ENCODE measurements at places on chromosomes 2 and 18.
A peak's percentile ranks its signal among the peaks of the same experiment; 100 is the strongest.

- peak; percentile 88 for DNase-seq
Measured at GRCh38 chr2:105977212-105977611, 216.9 kb downstream of the UXS1 start.

- DNase-seq, result no peak
Measured at GRCh38 chr2:11060376-11061169, 94.7 kb upstream of the SLC66A3 start.

DNA sequence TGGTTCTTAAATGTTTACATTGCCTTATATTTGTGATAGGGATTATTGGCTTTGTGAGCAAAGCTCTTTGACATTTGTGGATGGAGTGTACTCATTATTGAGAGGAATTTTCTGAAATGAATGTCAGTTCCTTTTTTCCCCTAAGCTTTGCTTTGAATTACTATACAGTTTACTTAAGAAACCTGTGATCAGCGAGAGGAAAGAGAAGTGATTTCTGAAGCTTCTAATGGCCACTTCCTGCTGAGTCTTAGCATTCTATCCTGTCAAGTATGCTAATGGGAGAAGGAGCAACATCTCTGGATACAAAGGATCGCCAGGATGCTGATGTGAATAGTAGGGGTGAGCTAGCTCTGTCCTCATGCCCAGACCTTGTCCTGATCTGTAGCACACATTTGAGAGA is 47.8 kb upstream of the MGAT5 start:
- DNase-seq, result no peak

GRCh38 chr2:111100087-111100764 is 20.5 kb upstream of the BCL2L11 start:
- no peak for DNase-seq

DNA sequence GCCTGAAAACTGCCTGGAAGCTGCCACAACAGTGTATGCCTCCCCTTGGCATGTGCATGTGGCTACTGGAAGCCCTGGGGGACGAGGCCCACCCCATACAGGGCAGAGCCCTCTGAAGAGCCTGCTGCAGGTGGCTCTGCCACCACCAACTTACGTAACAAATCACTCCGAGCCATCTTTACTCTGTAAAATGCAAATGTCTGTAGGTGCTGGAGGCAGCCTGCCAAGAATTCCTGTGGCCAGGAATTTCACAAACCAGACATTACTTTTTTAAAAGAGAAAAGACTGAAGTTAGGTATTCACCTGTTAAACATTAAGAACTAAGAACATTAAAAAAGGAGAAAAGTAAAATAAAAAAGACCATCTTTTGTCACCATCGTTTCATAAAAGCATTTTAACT is 106.3 kb downstream of the GPR39 start:
- no peak for DNase-seq

- no peak for DNase-seq
Measured at GRCh38 chr2:205276116-205276777, 406.1 kb upstream of the NRP2 start.

- no peak for DNase-seq
Measured at GRCh38 chr18:13570856-13571495, 155.4 kb downstream of the FAM210A start.

GRCh38 chr2:208013285-208014178 is 11.8 kb downstream of the PLEKHM3 start:
- peak; percentile 62 for DNase-seq

DNA sequence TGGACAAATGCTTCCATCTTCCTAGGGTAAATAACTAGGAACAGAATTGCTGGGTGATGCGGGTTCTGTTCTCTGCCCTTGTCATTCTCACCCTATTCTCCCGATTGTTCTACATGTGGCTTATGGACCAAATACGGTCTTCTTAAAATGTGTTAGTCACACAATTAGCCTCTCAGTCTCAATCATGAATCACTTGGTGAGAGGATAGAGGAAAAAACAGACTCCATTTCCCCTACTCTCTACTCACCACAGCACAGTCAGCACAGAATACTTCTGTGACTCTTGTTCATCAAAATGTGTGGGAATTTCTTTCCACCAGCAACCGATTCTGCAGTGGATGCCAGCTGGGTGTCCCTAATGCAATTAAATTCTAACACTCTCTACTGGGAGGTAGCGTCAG is 125.2 kb downstream of the SH3BP4 start:
- DNase-seq, result no peak

DNA sequence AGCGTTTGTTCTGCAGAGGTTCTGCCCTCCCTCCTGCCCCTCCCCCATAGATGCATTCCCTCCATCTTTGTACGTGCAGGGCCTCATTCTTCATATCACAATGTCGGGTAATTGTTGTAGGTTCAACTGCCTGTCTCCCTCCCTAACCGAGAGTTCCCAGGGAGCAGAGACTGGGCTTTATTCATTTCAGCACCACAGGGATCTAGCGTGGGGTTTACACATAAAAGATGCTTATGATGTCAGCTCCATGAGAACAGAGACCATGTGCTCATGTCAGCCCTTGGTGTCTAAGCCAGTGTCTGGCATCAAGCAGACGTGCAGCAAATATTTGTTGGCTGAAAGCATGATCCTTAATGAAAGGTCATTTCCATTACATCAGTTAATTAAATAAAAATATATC is 298.9 kb upstream of the TRIB2 start:
- DNase-seq, result no peak

DNA sequence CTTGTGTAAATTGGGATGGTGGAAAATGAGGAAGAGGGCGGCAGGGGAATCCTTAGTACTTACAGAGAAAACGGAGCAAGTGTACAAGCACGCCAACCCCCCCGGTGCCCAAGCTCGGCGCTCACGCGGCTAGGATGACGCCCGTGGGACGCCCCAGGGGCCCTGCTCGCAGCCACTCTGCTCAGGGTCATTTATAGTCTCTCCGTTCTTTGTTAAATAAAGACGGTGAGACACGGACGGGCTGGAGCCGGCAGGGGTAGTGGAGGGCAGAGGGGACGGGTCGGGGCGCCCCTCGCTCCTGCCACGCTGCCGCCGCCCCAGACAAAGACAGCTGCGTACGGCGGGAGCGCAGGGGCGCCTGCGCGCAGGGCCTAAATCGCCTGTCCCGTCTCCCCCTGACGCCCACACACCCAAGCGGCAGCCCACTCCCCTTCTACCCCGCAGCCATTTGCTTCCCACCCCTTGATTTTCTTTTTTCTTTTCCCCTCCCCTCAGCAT is 37.8 kb downstream of the PCBP1 start:
- peak; percentile 60 for DNase-seq

DNA sequence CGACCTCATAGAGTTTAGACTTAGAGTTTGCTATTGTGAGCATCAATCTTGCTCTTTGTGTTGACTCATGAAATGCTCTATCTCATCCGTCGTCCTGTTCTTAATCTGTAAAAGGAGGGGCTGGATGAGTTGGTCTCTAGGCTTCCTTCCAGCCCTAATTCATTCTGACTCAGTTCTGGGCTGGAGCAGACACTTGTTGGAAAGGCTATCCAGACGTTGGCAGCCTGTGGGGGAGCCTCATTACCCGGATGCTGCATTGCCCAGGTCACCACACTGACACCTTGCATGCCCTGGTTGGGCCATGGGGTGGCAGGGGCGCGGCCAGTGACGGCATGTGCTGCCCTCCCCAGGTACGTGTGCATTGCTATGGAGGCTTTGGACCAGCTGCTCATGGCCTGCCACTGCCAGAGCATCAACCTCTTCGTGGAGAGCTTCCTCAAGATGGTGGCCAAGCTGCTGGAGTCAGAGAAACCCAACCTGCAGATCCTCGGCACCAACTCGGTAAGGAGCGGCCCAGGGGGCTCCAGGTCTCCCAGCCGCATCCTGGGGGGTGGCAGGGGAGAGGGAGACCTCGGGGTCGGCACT is 61.5 kb downstream of the EFR3B start:
- peak; percentile 75 for DNase-seq

DNA sequence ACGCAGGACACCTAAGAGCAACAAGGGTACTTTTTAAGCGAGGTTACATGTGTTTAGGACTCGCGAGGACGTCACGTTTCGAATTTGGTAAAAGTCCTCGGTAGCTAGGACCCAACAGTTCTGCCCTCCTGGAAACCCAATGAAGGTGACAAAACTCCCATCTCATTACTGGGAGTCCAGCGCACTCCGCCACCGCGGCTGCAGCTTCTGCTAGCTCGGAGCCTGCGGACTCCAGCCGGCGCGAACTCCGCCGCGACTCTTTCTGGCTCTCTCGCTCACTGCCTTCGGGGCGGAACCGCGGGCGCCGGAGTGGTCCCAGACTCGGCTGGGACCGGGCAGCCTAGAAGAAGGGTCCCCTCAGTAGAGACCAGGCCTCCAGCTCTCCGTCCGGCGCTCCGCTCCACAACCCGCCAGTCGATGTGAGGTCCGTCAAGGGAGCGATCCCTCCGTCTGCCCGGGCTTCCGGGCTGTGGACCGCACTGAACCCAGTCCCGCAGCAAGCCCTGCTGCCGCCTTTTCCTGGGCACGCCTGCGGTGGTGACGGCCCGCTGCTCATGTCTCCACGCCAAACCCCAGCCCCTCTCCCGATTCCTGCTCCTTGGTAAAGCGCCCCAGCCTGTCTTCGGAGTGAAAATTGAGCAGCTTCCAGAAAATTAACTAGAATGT is 3.0 kb upstream of the OSR1 start:
- DNase-seq, result peak; percentile 44

GRCh38 chr2:234494361-234495250 is 2.3 kb downstream of the ARL4C start:
- peak; percentile 20 for DNase-seq

DNA sequence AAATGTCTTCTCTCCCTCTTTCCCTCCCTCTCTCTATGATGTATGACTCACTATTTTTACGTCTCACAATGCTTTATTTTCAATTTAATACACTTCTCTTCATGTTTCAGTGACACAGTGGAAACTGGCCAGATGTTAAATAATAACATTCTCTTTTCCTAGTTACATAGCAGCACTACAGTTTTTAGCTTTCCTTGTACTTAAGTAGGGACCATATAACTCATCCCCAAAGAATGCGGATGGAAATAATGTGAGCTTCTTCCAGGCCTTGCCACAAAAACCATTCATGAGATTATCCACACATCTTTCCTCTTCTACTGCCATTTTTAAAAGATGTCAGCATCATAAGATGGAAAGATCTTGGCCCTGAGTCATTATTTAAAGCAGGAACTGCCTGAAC is 789.4 kb downstream of the LRP1B start:
- DNase-seq, result peak; percentile 88

- DNase-seq, result no peak
Measured at GRCh38 chr2:118049816-118050140, 35.9 kb upstream of the CCDC93 start.

- DNase-seq, result no peak
Measured at GRCh38 chr2:34093790-34094189, 494.7 kb upstream of the FAM98A start.

GRCh38 chr2:217638031-217638430 is 364.8 kb downstream of the TNS1 start:
- DNase-seq, result no peak

GRCh38 chr2:57848723-57849122 is 197.9 kb upstream of the VRK2 start:
- DNase-seq, result no peak

DNA sequence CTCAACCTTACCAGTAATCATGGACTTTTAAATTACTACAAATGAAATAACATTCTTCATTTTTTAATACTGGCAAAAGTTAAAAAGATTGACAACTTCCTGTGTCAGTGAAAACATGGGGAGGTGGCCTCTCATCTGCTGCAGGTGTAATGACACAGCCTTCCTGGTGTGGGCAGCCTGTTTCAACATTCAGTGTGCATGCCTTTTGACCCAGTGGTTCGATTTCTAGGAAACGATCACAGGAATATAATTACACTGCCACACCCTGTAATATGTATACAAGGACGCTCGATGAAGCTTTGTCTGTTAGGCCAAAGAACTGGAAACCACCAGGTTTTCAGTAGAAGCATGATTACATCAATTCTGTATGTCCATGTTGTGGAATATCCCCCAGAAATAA is 68.7 kb downstream of the MTHFD2 start:
- no peak for DNase-seq

GRCh38 chr18:57803103-57803969 is at the start of gene ATP8B1:
ATP8B1 (minus strand) TSS chr18:57803315; CDS start chr18:57731807, 71,508 bp downstream.
- DNase-seq, result peak; percentile 77

DNA sequence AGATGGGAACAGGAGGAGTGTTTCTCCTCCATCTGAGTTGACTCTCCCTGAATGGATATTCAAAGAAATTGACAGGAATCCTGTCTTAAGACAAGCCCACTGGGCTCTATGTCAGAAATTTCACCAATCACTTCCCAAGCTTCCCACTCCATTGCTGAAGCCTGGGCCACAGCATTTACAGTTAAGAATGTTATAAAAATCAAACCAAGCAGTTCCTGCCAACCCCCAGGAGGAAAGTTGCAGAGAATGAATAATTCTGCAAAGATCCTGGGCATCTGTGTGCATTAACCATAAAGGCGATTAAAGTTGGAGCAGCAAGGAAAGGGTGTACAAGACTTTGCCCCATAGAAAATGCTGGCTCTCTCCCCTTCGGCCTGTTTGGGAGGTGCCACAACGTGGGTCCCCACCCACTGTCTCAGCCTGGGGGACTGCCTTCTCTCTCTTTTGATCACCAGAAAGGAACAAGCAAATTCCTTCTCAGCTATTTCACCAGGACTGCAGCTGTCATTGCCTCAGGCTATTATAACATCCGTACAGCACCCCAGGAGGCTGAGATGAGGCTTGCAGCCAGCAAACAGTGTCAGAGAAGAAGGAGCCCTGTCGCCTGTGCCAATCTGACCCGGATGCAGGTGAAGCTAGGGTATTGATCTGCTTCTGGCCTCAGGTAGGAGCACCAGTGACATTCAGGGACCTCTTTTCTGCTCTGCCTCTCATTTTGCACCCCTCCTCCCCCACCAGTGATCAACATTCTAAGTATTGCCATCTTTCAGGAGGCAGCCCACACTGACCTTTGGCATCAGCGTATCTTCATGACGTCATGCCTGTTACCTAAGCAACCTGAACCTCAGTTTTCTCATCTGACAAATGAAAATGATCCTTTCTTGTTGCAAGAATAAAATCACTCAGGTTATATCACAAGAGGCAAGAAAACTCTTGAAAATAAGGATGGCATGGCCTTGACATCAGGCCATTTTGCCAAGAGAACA is 219.0 kb downstream of the SH3BP4 start:
- peak; percentile 64 for DNase-seq

DNA sequence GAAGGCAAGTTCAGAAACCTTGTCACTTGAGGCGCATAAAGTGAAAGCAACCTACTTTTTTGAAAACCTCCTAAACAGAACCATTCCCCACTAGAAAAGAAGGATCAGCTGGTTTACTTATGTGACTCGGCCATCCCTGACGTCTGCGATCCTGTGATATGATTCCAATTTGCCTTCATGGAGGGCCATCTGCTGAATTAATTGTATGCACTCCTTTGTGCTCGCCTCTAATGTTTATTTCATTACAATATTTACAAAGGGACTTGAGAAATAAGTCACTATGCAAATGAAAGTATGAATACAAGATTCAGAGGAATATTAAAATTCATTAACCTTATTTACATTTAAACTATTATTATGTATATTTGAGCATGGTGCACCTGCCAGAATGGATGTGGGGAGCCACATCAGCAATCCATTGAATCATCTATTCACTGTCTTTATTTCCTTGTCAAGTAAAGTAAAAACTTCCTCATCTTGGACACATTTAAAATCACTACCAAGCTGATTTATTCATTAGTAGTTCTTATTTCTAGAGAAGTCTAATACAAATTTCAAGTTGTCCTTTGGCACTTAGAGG is 96.5 kb downstream of the RBM43 start:
- DNase-seq, result no peak

- no peak for DNase-seq
Measured at GRCh38 chr2:223053484-223054192, 1.6 kb downstream of the KCNE4 start.

- no peak for DNase-seq
Measured at GRCh38 chr2:140491876-140492275, 1638.9 kb downstream of the LRP1B start.

Data from cardiac fibroblast (primary cell).